ENCODE measurements at places on chromosomes 5 and 9.

- no peak for DNase-seq
These were observed 45.8 kb downstream of the EPB41L4B start for GRCh38 chr9:109274884-109275730.

DNA sequence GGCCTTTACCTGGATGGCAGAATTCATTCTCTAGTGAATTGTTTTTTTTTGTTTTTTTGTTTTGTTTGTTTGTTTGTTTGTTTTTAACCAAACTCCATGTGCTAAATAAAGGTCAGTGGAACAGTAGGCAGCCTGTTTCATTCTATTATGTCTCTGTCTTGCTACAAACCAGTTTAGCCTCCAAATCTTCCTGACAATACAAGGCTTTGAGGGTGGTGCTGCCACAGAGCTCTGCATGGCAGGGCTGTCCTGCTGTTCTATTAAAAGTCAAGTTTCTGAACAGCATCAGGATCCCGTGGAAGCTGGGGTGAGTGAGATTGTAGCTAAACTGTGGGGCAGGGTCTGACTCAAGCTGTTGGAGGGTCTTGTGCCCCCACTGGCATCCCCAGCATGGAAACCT, 144.1 kb upstream of the MAST4 start:
- DNase-seq: no peak

DNA sequence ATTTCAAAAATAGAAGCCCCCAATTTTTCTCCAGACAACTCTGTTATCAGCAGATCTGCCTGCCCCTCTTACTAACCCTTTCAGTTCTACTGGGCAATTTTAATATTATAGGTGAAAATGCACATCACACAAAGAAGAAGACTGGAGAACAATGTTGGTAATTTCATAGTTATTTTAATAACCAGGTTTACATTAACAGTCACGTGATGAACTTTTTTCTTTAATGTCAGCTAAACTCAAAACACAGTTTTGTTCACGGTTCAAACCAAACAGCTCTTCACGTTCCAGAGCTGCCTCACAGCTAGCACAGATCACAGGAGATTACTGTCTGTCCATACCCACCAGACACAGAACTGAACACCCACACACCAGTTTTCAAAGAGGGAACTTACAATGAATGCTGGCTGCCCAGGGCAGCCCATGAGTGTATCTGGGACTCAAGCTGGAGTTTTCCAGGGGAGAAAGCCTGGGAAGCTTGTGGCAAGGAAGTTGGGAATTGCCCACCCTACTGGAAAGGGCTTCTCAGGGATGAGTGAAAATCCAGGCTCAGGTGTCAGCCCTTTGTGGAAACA, 119.1 kb downstream of the DPYSL3 start:
- no peak for DNase-seq

GRCh38 chr9:20426019-20426418, 196.3 kb downstream of the MLLT3 start:
- DNase-seq: no peak

- DNase-seq: no peak
These were observed 39.7 kb upstream of the SHC3 start for GRCh38 chr9:89218040-89218928.

DNA sequence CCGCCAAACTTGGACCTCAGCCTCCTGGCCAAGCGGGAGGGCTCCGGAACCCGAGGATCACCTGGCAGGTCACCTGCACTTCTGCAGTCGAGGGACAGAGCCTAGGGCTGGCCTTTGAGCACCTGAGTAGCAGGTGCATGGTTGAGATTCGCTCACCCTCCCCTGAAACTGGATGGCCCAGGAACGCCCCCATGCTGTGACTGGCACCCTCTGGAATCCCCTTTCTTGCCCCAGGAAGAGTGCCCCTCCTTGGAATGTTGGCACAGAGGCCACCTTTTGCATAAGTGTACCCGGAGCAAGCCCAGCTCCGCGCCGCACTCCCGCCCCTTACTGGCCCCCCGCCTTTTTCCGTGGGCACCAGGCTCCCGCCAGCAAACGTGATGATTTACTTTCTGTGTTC, 112.5 kb upstream of the IER5L start:
- no peak for DNase-seq

DNA sequence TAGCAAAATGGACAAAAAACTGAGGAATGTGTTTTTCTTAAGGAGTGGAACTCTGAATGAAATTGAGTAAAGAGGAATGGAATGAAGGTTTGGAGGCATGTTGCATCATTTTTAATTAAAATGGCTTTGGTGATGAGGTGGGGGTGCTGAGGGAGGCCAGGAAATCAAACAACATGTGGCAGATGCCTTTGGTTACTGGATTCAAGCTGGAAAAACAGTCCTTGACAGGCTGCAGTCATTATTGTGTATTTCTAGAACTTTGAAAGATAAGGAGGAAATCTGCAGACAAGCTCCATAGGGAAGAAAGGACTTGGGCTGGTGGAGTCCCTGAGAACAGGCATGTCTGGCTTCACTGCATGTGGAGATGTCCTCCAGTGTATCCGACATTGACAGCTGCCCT, 203.5 kb upstream of the HAPLN1 start:
- DNase-seq: no peak

GRCh38 chr5:53556001-53556400, 4.4 kb upstream of the NDUFS4 start:
- no peak for DNase-seq

- no peak for DNase-seq
These were observed at the start of gene IL7R for GRCh38 chr5:35856765-35857351. Gene IL7R, plus strand, starts transcription at chr5:35856891. Its CDS starts 87 bp downstream, at chr5:35856978.

- no peak for DNase-seq
These were observed 91.7 kb downstream of the CD180 start for GRCh38 chr5:67104859-67105258.

DNA sequence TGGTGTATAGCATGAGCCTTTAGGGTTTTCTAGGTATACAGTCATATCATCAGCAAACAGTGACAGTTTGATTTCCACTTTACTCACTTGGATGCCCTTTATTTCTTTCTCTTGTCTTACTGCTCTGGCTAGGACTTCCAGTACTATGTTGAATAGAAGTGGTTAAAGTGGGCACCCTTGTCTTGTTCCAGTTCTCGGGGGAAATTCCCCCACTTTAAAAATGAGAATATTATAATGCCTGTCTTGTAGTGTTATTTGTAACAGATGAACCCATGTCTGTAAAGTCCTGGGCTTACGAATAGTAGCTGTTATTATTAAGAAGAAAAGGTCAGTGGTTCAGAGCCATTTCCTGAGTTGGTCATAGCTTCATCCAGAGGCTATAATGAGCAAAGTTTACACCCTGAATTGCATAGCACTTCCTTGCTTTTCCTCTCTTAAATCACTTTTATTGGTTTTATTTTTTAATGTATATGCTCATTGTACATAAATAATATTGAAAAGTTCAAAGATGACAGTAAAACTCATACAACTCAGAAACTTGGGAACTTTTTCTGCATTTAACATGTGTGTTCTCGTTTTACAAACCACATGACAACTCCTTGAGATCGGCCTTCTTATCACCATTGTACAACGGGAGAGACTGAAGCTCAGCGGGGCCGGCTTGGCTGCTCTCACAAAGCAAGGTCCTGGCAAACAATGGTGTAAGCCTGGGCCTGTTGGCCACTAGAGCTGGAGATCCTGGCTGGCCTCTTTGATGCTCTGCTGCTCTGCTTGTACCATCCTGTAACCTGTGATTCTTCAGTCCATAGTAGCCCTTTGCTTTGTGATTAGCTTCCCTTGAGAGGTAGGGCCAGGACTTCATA, 85.2 kb downstream of the CYFIP2 start:
- no peak for DNase-seq

GRCh38 chr9:133443982-133444381, 15.8 kb upstream of the CACFD1 start:
- no peak for DNase-seq

DNA sequence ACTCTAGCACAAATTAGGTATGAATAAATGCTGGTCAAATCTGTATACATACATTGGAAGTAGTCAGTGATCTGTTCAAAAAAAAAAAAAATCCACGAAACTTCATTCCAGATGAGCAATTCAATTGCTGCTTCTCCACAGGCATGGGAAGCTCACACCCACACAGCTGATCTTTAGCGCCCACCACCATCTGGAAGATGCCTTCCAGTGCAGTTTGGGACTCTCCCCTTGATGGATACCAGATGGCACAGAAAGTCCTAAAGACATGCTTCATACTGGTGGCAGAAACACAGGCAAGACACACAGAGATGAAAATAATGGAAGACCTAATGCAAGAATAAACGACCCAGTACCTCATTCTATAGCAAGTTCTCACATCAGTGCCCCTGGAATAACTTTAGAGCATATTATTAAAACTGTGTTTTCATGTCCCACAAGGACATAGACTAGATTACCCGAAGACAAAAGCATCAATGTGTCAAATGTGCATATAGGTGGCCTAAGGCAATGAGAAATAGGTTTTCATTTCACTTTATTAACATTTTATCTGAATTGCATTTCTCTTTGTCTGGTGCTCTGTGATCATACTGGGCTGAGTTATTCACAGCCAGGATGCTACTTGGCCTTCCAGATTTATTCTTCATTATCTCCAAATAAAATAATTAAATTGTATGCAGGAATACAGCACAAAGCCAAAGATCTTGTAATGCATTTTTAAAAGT, 135.4 kb upstream of the TAS2R1 start:
- DNase-seq: no peak

DNA sequence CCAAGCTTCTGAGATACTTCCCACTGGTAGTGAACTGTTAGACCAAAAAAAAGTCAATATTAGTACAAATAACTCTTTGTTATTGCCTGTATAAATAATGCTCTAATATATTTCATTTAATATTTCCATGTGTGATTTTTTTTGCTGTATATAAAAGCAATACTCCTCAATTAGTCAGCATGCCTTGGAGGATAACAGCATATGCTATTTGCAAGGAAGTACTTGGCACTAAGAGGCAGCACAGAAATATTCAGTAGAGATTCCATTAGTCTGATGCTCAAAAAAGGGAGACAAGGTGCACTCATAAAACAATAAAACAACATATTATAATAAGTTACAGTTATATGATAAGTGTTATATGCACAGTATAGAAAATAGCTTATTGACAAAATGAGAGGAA, 296.6 kb upstream of the MPDZ start:
- no peak for DNase-seq

- no peak for DNase-seq
These were observed 101.7 kb downstream of the LMNB1 start for GRCh38 chr5:126878634-126879033.

DNA sequence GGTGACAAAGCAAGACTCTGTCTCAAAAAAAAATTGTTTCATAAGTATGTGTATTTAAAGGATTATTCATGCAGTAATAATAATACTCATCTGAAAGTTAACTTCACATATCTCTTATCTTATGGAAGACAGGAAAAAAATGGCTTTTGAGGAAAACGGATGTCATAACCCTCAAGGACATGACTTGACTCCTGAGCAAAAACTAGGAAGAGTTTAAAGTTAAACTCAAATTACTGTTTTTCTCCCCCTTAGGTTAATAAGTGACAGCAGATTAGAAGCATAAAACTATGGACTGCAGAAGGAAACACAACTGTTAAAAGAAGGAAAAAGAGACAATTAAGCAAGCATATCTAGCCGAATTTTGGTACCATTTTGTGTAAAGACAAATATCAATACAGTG, 16.5 kb downstream of the DHX29 start:
- no peak for DNase-seq

DNA sequence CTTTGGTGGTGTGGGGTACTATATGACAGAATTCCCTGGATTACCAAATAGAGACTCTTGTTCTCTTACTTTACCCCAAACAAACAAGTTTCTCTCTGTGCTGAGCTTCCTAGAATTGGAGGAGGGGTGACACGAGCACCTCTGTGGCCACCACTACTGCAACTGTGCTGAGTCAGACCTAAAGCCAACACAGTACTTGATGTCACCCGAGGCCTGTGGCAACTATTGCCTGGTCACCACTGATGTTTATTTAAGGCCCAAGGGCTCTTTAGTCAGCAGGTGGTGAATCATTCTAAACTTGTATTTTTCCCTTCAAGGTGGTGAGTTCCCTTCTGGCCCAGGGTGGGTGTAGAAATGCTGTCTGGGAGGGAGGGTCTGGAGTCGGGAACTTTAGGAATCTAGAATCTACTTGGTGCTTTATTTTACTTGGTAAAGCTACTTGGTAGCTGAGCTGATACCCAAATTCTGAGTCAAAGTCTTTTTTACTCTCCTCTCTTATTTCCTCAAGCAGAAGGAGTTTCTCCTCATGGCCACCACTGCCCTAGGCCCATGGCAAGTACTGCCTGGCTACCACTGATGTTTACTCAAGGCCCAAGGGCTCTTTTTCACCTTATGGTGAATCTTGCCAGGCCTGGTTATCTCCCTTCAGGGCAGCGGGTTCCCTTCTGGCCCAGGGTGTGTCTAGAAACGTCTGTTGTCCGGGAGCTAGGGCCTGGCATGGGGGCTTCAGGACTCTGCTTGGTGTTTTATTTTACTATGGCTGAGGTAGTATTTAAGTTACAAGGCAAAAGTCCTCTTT, 9.8 kb downstream of the LURAP1L start:
- DNase-seq: peak; percentile 54

DNA sequence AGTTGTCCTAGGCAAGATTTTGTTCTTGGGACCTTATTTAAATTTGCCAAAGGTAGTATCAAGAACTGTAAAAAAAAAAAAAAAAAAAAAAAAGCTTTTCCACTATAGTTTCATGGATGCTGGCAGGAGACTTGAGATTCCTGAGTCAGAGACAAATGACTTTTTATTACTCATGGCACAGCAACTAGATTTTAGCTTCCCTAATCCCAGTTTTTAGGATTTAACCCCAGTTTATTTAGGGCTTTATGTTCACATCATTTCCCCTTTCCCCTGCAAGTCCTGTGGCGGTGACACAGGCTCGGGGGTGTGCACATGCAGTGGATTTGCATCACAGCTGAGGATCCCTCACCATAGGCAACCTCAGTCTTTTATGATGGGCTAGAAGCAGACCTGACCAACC, 144.9 kb downstream of the GOLPH3 start:
- no peak for DNase-seq

DNA sequence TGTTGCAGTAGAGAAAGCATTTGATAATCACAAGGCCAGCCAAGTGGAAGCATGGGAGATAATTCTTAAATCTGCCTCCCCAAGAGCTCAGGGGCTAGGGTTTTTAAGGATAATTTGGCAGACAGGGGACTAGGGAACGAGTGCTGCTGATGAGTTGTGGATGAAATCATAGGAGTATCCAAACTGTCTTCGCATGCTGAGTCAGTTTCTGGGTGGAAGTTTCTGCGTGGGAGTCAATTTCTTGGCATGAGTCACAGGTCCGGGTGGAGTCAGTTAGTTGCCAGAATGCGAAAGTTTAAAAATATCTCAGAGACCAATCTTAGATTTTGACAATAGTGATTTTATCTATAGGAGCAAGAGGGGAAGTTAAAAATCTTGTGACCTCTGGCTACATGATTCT, 112.6 kb downstream of the TMC1 start:
- DNase-seq: no peak
